ENCODE measurements at places on chromosomes 3 and 15. TPM values are rescaled to one million over a fixed set of nuclear protein-coding genes. Genes with fewer than 3 reads are reported as not detected.
A peak's percentile ranks its signal among the peaks of the same experiment; 100 is the strongest.

- DNase-seq: no peak
Observed at GRCh38 chr3:123491966-123492587, 43.2 kb upstream of the ADCY5 start.

GRCh38 chr15:72902245-72902918 is 118.8 kb upstream of the ADPGK start:
- DNase-seq: peak; percentile 63

The RETNLB gene
- total RNA-seq: not detected

GRCh38 chr3:36408146-36408545 is 27.8 kb downstream of the STAC start:
- DNase-seq: no peak

DNA sequence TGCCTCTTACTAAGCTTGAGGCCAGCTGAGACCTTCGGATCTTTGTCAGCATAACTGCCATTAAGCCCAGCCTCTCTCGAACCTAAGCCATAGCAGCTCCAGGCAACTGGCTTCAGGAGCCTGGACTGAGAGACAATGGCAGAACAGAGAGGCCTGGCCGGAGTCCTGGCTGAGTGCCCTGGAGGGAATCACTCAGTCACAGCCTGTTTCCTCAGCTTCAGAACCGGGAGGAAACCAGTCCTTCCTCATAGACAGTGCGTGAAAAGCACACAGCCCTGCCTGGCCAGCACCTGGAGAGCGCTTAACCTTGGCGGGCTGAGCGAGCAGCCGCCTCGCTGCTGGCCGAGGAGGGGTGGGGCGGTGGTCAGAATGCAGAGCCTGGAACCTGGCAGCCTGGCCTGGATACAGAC is 21.6 kb downstream of the RNU5B-1 start:
- DNase-seq: no peak

The EIF4A2 gene
- 343 TPM for total RNA-seq

DNA sequence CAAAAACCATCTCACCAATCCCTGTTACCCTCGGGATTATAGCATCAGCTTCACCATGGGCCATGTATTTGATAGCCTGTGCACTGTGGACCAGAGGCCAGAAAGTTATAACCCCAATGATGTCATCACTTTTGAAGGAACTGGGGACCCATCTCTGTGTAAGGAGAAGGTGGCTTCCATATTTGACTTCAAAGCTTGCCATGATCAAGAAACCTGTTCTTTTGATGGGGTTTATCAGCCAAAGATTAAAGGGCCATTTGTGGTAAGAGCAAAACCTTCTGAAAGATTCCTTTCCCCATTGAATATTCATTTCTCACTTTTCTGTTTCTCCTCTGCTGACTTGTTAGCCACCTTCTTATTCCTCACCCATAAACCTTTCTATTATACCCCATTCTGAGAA is 34.3 kb upstream of the RPL14 start:
- no peak for DNase-seq

DNA sequence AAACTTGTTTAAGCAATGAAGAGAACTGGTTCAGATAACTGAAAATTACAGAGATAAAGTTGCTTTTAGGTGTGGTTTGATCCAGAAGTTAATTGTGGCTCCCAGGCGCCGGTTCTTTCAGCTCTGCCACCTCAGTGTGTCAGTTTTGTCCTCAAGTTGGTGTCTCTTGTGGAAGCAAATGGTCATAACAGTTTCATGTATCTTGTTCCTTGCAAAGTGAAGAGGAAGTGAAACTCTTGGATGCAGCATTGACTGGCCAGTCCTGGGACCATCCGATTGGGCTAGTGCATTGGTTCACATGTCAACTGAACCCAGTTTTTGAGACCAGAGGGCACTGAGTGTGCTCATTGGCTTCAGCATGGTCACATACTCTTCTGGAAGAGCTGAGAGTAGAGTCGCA is 181.4 kb upstream of the GRM7 start:
- no peak for DNase-seq

The GNAT1 gene
- total RNA-seq: not detected

GRCh38 chr15:80923668-80924067 is 66.0 kb downstream of the MESD start:
- no peak for DNase-seq

- no peak for DNase-seq
Observed at GRCh38 chr3:135451037-135451785, 514.3 kb upstream of the PPP2R3A start.

The THBS1 gene
- 154 TPM for total RNA-seq

- no peak for DNase-seq
Observed at GRCh38 chr15:96213045-96213444, 117.5 kb upstream of the NR2F2 start.

The ECE2 gene
- total RNA-seq: 0.81 TPM

DNA sequence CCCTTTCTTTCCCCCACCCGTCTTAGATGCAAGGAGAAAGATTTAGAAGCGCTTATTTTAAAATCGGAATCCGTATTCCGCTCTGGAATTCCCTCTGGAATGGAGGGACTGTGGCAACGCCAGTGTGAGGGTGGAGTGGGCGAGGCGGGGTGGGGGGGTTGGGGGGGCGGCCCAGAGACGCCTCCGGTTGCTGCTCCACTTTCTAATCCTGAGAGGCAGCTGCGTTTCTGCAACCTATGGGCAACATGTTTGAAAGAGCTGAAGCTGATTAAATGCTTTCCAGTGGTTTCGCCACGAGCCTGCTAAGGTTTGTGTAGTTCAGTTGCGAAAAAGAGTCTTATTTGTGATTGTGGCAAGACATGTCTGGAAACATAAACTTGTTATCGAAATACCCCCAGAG is at the start of gene CCK:
TSS of gene CCK (minus strand) at position 101 of the 400 bp plus-strand sequence. CDS start 2,555 bp downstream, outside the sequence.
- no peak for DNase-seq

GRCh38 chr3:40718681-40719080 is 193.9 kb downstream of the ZNF621 start:
- DNase-seq: no peak

The SLC22A13 gene
- total RNA-seq: 0.68 TPM

DNA sequence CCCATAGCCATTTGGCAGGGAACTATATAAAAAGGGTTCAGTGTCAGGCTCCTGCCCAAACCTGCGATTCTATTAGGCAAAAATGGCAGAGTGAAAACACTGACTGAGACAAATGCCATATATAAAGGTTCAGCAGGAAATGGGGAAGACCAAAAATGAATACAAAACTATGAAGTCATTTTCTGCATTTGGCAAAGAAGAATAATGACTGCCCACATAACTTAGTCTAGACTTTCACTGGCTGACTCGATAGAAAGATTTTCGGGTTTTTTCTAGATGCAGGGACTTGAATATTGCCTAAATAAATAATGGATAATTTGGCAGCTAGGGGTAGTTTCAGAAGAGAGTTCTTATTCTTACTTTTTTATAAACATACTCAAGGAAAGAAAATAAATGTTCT is 178.0 kb downstream of the TPRG1 start:
- DNase-seq: no peak

- DNase-seq: peak; percentile 85
Observed at GRCh38 chr3:53194210-53195065, 33.4 kb downstream of the PRKCD start.

GRCh38 chr3:39166134-39166710 is 12.8 kb upstream of the CSRNP1 start:
- no peak for DNase-seq

- DNase-seq: no peak
Observed at GRCh38 chr3:183008800-183009199, 28.5 kb upstream of the DCUN1D1 start.

The GOLGA8R gene
- total RNA-seq: 9.9 TPM

DNA sequence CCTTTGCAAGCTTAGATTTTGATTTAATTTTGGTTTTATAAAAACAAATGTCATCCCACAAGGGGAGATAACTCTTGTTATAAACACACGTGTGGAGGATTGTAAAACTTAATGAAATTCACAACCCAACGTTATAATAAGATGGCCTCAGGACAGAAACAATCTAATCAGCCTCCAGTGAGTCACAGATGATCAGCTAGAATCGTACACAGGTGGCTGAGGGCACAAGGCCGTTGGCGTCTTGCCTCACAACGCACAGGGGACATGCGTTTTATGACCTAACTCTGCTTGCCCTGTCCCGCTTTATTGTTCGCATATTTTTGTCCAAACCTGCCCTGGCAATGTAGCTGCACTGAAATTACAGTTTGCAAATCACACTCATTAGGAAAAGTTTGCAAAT is 121.9 kb upstream of the PDZRN3 start:
- DNase-seq: no peak

GRCh38 chr3:187804745-187805121 is 59.5 kb upstream of the BCL6 start:
- DNase-seq: no peak

The IQCH gene
- total RNA-seq: 14.4 TPM

DNA sequence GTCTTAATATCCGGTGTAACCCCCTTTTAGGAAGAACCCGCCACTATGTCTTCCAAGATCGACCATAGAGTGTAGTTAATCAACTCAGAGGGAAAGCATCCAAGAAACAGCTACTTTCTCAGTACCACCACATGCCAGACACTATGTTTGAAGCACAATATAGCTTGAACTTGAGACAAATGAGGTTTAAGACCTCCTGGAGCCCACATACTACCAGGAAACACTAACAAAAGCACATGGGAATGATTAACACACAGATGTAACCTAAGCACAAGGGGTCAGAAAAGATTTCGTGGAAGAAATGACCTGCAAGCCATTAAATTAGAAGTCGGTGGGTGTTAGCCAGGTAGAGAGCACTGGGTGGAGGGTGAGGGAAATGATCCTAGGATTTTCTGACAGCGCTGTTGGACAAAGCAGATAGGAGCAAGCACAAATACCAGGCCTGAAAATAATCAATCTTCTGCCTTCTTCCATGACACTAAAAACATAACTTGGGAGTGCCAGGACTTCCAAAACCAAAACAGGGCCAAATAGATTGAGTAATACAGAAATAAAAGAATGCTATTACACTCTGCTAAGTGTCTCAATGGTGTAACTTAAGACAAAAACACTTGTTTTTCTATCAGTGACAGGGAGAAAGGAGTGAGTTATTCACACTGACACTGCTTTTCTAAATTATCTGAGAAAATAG is 213.7 kb downstream of the FOXP1 start:
- no peak for DNase-seq

DNA sequence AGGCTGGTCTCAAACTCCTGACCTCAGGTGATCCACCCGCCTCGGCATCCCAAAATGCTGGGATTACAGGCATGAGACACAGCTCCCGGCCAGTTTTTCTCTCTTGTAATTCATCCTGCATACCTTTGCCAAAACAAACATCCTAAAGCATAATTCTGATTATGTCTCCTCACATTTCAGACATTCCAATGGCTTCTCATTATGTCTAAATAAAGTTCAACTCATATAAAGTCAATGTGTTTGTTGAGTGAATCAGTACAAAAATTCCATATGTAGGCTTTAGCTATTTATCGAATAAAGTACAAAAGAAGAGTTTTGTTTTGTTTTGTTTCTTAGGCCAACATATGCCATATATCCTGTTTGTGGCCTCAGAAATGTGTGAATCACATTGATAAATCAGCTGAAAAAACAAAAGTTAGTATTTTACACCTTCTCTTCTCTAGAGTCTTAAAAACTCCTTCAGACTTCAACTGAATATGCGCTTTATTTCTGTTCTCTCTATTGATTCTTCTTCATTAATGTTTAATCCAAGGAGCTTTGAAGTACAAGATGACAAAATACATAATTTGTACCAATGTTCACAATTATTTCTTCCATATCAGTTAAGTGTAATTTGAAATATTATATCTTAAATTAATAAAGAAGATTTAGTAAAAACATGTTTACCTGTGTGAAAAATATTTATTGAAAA is 165.8 kb downstream of the MECOM start:
- DNase-seq: no peak

The MAP1A gene
- total RNA-seq: 16.4 TPM

- DNase-seq: no peak
Observed at GRCh38 chr3:114867835-114868503, 279.1 kb downstream of the ZBTB20 start.

Measured in ureter (tissue), 1 donor.